ENCODE measurements at places on chromosomes 13 and 19.

DNA sequence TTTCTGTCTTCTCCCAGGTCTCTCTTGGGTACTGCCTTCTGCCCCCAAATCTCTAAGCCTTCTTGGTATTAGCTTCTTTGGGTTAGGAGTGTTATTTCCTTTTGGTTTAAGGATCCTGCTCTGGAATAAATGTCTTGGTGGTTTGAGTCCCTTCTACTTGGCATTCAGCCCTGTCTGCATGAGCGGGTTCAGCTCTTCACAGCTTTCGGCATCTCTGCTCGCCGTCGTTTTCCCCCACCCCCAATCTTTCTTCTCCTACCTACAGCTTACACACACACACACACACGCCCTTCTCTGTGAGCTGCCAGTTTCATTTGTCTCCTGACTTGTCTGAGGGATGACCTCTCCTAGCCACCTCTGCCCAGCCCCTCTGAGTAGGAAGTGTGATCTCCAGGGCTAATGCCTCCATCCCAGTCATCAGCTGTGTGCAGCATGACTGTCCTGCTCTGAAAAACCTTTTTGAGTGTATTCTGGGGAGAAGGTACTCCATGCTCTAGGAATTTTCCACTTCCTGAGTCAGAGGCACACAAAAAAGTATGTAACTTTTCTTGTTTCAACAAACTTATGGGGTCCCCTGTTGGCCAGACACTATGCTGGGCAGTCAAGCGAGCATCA is 4.7 kb downstream of the CNOT3 start:
- DNase-seq = no peak

DNA sequence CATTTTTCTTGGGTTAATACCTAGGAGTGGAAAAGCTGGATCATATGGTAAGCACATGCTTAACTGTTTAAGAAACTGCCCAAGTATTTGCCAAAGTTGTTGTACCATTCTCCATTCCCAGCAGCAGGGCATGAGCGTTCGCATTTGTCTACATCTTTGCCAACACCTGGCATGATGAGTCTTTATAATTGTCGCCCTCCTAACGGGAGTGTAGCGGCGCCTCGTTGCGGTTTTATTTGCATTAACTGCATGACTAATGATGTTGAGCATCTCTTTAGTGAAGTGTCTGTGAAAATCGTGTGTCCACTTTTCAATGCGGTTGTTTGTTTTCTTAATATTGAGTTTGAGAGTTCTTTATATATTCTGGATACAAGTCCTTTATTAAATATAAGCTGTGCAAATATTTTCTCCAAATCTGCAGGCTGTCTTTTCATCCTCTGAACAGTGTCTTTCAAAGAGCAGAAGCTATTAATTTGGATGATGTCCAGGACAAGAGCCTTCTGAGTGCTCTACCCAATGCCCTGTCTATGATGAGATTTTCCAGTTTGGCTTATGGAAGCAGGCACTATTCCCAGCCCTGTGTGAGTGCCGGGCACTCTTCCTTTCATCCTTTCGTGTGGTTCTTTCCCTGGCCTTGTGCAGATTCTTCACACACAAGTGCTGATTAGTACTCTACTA is 202.0 kb downstream of the FOXO1 start:
- no peak for DNase-seq

GRCh38 chr19:7442423-7442822 is 46.4 kb downstream of the PEX11G start:
- peak; percentile 54 for DNase-seq

DNA sequence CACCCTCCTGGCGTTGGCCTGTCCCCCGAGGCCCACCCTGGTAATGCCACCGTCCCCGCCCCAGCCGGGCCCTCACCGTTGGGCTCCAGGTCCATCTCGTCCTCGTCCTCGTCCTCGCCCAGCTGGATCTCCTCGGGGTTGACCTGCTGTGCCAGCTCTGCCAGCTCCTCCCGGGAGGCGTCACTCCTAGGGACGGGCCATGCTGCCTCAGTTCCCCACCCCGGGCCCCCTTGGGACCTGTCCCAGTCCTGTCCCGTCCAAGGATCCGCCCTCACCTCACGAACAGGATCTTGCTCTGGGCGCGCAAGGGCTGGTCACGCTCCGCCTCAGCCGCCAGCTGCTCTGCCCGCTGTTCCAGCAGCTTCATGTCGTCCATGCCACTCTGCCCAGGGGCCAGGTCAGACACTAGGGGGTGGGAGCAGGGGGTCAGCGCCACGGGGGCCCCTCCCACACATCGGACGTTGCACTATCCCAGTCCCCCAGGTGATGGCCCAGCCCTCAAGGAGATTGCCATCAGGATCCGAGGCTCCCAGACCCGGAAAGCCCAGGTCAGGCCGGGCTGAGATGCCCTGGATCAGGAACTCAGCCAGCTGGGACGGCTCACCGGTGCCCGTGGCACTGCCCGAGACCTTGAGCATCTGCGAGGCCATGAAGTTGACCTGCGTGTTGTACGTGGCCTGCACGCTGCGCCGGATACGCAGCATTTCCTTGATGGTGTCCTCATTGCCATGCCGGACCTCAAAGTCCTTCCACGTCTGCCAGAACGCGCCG is 9.5 kb downstream of the XAB2 start:
- DNase-seq = no peak

- DNase-seq = no peak
These were observed 13.6 kb downstream of the LCP1 start for GRCh38 chr13:46168341-46168740.

GRCh38 chr19:38692458-38693379 is 45.3 kb downstream of the ACTN4 start:
- no peak for DNase-seq

DNA sequence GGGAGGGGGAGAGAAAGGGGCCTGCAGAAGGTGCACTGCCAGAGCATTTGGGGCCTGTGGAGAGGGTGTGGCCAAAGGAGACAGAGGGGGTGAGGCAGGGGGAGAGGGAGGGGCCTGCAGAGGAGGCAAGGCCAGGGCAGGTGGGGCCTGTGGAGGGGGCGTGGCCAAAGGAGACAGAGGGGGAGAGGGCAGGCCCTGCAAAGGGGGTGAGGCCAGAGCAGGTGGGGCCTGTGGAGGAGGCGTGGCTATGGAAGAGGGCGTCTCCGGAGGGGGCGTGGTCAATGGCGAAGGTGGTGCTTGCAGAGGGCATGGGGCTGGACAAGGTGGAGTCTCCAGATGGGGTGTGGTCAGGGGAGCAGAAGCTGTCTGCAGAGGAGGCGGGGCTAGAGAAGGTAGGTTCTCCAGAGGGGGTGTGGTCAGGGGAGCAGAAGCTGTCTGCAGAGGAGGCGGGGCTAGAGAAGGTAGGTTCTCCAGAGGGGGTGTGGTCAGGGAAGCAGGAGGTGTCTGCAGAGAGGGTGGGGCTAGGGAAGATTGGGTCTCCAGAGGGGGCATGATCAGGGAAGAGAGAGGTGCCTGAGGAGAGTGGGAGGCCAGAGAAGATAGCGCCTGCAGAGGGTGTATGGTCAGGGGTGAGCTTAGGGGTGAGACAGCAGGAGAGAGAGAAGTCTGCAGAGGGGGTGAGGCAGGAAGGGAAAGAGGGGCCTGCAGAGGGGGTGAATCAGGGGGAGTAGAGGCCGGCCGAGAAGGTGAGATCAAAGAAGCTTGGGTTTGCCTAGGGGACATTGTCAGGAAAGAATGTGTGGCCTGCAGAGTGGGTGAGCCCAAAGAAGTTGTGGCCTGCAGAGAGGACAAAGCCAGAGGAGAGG is 3.4 kb downstream of the PRR36 start:
- peak; percentile 75 for DNase-seq

- peak; percentile 87 for DNase-seq
These were observed 28.3 kb downstream of the IL12RB1 start for GRCh38 chr19:18058208-18059009.

DNA sequence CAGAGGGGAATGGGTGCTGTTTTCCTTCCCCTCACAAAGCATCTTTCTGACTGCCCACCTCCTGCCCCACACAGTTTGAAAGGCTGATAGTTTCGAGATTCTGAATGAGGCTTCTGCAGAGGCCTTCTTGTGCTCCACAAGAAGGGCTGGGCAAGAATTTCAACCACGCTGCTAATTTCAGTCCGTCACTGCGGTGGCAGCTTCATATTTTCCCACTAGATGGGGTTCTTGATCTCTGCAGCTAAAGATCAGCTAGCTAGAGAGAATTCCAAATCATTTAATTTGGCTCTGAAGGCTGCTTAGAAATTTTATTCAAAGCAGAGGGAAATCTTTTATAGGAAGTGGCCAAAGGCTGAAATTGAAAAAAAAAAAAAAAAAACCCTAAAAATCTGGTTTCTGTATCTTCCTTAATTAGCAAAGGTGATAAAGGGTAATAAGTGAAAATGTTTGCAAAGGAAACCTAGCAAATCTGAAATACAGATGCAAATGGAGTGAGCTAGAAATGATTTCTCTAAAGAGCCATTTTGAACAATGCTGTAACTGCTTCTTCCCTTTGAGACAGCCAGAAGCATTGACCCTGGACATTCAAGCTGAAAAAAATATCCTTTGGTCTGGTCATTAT is 38.0 kb upstream of the C13orf42 start:
- peak; percentile 65 for DNase-seq

DNA sequence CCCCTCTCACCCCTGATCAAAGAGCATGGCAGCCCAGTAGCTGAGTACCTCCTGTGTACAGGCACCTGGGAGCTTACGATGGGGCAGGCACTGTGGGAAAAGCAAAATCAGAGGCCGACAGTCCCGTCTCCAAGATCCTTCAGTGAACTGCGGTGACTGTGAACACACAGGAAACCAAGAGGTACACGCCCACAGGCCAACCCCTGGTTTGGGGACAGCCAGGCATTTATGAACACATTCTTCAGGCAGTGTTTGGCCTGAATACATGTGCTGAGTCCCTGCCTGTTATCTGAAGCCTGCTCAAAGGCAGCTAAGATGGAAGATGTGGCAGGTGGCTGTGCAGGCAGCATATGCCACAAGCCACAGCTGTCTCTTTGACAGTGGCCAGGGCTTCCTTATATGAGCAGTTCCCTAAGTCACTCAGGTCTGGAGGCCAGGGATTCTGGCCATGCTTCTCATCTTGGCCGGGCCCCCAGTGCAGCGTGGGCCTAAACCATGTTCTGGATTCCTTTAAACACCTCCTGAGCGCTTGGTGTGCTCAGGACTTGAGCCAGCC is 123.6 kb downstream of the UQCRFS1 start:
- DNase-seq = no peak

DNA sequence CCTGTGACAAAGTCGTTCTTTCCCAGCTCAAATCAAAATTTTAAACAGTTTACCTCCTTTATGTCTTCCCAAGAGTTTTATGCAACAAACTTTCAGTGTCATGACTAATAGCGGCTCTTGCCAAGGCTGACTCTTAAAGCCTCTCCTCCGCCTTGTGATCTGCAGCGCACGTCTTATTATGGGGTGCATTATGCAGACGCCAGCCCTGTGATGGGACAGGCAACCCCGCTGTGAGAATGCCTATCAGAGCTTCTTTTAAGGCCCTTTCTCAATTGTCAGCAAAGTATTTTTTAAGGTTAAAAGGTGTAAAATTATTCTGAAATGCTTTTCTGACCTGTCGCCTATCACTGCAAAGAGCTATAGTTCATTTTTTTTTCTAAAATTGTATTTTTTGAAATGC is 152.8 kb downstream of the SOX1 start:
- no peak for DNase-seq

- peak; percentile 74 for DNase-seq
These were observed 669 bp downstream of the GADD45B start for GRCh38 chr19:2476451-2477140.

GRCh38 chr13:99970651-99971575 is 654 bp downstream of the ZIC5 start:
- DNase-seq = peak; percentile 49

DNA sequence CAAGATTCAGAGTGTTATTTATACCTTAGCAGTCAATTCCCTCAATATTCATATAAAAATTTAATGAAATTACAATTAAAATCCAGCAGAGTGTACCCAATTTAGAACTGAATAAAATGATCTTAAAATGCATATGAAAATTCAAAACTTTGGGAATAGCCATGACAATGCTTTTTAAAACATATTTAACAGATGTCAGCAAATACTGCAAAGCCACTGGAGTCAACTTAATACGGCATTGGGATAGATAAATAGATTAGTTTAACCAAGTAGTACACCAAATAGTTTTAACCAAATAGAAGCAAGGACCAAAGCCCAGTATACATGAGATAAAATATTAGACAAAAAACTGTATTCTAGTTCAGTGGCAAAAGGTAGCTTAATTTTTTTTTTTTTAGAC is 79.8 kb downstream of the TNFSF13B start:
- no peak for DNase-seq

- DNase-seq = no peak
These were observed 163.5 kb downstream of the MTUS2 start for GRCh38 chr13:28983641-28984040.

- DNase-seq = no peak
These were observed 35.8 kb downstream of the LATS2 start for GRCh38 chr13:21025539-21025938.

- DNase-seq = no peak
These were observed 106.5 kb upstream of the OXGR1 start for GRCh38 chr13:97100821-97101220.

- no peak for DNase-seq
These were observed 85.6 kb upstream of the MCF2L start for GRCh38 chr13:112883241-112883945.

DNA sequence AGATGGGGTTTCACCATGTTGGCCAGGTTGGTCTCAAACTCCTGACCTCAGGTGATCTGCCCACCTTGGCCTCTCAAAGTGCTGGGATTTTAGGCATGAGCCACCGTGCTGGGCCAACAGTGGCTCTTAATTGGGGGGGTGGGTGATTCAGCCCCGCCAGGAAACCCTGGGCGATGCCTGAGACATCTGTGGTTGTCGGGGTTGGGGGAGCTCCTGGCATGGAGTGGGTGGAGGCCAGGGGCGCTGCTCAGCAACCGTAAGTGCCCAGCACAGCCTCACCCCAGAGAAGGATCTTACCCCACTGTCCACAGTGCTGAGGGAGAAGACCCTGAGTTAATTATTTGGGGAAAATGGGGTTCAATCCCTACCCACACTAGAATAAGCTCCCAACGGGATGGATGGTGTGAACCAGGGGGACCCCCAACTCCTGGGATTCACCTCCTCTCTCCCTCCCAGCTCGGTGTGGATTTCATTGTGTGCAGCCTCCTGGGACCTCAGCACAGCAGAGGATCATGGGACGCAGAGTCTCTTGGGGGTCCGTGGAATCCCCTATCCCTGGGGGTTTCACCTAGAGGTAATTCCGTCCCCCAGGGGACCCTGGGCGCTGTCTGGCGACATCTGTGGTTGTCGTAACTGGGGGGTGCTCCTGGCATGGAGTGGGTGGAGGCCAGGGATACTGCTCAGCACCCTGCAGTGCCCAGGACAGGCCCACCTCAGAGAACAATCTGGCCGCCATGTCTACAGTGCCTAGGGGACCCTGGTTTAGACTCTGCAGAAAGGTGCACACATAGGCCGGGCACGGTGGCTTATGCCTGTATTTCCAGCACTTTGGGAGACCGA is 68.9 kb downstream of the GADD45B start:
- no peak for DNase-seq

GRCh38 chr19:41218615-41219507 is at the start of gene AXL:
Gene AXL, plus strand, starts transcription at chr19:41219223. Its CDS starts 170 bp downstream, at chr19:41219393.
- DNase-seq = peak; percentile 89

- DNase-seq = no peak
These were observed 206.8 kb downstream of the PCDH9 start for GRCh38 chr13:67023130-67023876.

Data from right forelimb (tissue), 1 donor.